Activated CD4-positive, alpha-beta memory T cell treated with anti-CD3 and anti-CD28 coated beads for 36 hours (primary cell): ENCODE measurements at places on chromosomes 5 and 9.

DNA sequence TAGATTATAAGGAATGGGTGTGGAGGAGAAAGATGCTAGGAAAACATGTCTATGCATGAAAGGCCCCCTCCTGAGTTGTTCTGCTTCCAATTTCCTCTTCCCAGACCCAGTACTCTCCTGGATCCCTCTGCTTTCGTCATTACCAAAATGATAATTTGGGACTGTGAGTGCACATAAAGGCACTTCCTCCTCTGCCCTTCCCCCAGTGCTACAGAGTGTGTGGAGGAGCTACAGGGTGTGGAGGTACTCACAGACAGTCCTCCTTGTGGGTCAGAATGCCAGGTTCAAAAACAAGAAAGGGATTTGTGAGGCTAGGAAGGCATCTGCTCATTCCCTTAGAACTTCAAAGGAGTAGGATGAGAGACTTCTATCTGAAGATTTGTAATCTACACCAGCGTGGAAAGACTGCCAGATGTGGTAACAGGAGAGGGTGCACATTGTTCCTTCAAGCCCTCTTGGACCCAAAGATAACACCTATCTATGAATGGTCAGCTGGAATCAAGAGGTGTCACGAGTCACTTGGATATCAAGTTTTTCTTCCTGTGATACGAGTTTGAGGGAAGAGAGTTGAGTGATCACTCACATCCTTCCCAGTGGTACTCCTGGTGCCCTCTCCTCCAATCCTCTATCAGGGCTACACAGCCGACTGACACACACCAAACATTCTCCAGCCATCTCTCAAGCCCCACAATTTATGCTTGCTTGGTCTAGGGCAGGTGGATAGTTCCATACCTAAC is 201.1 kb downstream of the EPB41L4A start:
- no peak for DNase-seq

GRCh38 chr9:112169368-112169767 is 5.7 kb downstream of the SUSD1 start:
- DNase-seq, result no peak

DNA sequence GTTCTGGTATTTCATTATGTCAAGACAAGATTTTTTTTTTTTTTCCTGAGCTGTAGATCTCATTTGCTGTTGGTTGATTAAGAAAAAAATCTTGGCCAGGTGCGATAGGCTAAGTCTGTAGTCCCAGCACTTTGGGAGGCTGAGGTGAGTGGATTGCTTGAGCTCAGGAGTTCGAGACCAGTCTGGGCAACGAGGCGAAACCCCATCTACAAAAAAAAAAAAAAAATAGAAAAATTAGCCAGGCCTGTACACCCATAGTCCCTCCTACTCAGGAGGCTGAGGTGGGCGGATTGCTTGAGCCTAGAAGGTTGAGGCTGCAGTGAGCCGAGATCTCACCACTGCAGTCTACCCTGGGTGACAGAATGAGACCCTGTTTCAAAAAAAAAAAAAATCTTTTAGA is 12.2 kb downstream of the CDC42SE2 start:
- no peak for DNase-seq

DNA sequence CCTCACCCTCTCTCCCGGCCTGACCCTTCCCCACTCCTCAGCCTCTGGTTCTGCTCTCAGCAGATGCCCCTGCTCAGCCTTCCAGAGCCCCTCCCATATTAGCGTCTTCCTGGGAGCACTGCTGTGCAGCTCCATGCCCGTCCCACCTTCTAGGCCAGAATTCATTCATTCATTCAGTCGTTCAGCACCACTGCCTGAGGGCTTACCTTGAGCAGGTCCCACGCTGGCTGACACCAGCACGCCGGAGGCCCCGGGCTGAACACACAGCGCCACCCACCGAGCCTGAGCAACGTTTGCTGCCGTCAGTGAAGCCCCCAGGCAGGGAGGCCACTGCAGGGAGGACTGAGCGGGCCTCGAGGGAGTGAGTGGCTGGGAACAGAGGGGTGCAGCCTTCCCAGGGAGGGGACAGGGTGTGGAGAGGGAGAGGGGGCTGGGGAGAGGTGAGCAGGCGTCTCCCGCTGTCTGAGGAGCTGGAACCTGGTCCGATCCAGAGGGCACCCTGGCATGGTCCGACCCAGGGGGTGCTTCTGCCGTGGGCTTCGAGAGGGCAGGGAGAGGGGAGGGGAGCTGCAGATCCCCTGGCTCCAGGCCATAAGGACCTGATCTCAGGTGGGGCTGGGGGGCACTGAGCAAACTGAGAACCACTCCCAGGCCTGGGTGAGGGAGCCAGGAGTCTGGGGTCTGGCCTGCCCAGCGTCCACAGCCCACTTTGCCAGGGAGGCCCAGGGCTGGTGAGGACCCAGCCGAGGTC is 98.8 kb upstream of the RAPGEF1 start:
- DNase-seq, result no peak

DNA sequence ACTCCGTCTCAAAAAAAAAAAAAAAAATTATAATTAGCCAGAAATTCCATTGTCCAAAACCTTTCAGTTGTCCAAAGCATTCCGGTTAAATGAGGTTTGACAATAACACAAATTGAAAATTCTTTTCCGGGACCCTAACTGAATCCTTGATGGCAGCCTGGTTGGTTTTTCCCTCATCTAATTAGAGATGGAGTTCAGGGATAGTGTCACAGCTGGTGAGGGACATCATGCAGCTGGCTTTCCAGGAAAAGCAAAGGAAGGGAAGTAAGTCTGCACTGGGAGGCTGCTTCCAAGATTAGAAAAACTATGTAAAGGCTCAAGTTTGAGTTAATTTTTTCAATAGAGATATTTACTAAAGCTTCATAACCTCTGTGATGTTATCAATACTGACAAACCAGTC is 195.4 kb downstream of the ADAMTS12 start:
- no peak for DNase-seq

DNA sequence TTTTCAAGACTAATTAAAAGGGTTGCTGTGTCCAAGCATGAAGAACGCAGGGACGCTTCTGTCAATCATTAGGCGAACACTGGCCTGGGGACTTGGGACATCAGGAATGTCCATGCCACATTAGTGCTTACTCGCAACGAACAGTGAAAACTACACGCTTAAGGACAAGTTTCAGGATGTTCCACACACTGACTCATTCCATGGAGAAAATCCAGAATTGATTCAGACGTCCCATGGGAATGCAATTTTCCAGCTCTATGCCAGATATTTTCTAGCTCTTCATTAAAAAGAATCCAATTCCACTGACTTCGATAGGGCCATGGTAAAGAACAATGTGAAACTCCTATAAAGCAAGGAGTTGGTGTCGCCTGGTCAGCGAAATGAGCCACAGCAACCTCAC is 98.2 kb downstream of the CAMSAP1 start:
- DNase-seq, result no peak

DNA sequence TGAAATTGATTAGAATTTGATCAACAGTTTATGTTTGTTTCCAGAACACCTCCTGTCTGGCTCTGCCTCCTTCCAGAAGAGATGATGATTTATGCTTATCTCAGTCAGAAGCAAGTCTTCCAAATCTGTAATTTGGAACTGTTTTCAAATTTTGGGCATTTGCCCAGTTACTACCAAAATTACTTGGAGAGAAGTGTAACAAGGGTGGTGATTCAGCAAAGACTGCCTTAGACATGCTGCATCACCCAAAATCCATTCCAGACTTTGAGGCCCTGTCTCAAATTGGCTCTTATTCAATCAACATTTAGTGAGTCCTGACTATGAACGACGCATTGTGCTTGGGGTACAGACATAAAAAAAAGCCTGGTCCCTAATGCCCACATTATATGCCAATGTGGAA is 89.4 kb downstream of the SH3TC2 start:
- no peak for DNase-seq

DNA sequence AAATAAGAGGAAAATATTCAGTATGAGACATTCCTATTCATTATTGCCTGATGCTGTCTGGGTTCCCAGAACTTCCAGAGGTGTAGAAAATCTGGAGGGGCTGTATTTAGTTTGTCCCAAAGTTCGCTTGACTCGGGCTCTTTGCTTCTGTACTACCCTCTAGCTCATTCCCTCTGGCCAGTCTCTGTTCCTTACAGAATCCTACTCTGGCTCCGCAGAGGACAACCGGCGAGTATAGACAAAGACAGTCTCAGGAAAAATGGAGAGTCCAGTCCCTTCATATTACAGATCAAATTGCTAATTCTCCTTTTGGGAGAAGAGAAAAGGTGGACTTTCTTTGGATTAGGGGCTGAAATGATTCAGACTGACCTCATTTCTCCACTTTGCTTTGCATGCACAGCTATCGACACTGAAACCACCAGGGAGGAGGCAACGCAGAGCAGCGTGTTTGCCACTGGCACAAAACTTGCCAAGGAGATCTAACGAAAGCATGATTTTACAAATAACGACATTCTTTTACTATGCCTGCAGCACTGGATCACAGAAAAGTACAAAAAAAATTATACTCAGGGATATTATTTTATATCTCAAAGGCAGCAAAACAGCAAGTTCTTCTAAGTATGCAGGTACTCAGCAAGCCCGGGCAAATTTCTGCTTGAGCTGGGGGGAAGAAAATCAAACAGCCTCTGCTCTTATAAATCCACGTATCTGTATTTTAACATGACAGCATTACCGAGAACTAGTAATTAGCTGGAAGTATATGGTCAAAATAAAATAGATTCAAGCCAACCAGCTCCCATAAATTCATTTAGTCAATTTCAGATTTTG is 279.7 kb downstream of the NPR3 start:
- no peak for DNase-seq

DNA sequence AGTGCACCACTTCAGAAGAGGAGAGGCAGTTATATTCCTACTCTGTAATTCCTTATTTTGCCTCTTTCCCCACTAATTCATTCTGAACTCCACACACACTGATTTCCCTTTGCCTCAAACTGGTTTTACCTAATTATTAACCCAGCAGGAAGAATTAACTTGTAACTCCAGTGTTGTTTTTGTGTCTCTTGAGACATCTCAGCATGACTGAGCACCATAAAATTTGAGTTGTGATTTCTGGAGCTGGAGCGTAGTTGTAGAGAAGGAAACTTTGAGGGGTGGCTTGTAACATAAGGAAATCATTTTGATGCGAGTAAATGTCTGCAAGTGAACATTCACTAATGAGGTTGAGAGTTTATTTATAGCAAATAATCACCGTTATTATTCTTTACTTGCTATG is 265.2 kb downstream of the TMEM38B start:
- no peak for DNase-seq

- no peak for DNase-seq
Measured at GRCh38 chr5:164581889-164582288, 1076.5 kb downstream of the MAT2B start.

- DNase-seq, result no peak
Measured at GRCh38 chr9:36834736-36835135, 199.3 kb downstream of the PAX5 start.

DNA sequence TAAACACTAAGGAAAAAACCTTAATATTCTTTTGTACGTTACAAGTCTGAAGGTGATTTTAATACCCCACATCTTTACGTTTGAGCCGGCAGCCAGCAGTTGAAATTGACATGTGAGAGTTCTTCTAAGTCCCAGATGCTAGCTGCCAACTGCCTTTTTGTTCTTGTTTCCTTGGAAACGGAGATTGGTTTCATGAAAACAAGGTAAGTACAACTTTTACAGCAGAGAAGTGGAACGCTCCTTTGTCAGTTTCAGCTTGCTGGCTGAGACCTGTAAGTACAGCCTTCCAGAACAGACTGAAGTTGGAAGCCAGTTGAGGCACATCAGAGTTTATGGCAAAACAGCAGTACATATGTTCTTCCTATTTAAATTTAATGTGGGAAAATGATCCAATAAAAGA is 1018.4 kb upstream of the ARRDC3 start:
- DNase-seq, result no peak

DNA sequence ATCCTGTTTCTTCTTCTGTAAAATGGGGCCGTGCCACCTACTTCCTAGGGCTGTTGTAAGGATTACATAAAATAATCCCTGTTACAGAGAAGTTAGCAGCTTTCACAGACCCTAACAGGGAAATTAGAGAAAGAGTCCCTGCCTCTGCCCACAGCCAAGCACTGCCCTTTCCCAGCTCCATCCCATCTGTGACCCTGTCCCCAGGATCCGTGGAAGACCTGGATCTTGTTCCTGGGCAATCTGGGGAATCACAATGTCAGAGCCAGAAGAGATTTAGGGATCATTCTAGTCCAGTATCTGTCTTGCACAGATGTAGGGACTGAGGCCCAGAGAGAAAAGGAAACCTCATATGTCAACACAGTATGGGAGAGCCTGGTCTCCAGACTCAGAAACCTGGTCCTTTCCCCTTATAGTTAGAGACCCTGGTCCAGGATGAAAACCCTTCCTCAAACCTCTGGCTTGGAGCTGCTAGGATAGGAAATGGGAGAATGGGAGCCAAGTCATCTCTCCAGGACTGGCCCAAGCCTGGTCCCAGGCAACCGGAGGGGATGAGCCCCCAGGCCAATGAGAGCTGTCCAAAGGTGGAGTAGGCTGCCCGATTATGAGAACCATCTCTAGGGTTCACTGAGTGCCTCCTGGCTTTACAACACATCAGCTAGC is 12.5 kb downstream of the LHX6 start:
- DNase-seq, result no peak

DNA sequence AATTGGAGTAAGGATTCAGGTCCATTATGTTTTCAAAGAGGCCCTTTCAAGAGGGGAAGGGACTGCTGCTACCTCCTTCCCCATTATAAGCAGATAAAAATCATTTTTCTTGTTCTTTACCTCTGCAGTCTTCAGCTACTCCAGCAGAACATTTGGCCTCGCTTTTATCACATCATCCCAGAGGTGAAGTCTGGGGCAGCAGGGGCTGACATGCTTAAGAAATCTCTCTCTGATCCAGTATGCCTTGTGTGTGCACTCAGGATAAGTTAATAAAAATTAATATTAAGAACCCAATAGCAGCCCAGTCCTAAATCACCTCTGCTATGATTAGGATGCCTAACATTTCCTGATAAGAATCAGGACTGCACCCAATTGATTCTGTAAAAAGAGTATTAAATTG is 306.9 kb upstream of the NREP start:
- DNase-seq, result no peak

- no peak for DNase-seq
Measured at GRCh38 chr5:1952021-1952420, 69.3 kb upstream of the IRX4 start.

DNA sequence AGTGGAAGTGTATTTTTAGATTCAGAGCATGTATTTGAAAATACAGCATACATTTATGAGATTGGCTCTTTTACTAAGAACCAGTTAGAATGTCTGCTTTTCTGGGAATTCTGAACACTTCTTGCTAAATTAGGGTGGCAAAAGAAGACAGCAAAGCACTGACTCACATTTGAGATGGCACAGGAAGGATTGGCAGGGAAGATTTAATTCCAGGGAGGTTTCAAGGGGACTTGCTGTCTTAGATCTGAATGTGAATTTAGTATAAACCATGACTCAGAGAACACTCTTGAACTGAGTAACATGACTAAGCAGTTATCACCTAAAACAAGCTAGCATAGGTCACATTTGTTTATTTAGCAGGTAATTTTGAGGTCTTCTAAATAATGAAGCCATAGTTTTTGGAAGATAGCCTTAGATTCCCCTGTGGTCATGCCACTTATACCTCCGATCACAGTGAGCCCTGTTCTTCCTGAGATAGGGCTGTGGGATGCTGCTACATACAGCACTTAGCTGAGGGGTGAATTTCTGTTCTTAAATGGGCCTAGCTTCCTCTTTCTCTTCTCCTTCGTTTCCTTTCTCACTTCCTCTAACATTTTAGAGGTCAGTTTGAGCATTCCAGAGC is 173.8 kb downstream of the PCSK1 start:
- DNase-seq, result no peak
